ENCODE measurements at places on chromosomes 6 and 20.

DNA sequence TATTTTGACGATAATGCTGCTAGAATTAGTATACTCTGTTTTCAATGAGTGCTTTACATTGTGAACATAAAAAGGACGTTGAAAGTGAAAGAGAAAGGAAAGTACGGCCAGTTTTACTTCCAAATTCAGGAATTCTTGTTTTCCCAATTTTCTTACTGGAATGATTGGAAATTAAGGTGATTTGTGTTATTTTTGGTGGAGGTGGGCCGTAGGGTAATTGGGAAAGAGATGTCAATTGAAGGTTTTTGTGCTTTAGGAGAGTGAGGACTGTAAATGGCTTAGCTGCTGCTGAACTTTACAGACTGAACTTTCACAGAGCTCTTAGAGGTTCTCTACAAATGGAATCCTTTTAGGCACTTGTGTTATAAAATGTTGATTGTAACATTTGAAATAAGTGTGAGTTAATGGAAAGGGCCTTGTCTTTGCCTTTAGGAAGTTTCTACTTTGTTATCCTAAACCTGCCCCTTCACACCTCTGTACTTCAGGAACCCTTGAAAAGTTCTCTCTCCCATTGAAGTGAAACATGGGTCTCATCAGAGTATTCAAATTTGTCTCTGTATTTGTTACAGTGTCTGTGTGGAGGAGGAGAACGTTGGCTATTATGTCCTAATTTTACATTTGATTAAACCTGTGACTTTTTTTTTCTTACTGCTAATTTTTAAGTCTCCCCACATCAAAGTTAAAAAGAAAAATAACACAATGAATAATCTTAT lies 256.4 kb downstream of the ARID1B start:
- H3K4me3 ChIP-seq = peak overlapping the region; percentile 80
- ATAC-seq = peak; percentile 60
- no peaks in the 10 kb centered on the region for H3K36me3 ChIP-seq
- peak overlapping the region; percentile 79 for H3K27ac ChIP-seq
- no peaks in the 10 kb centered on the region for H3K27me3 ChIP-seq

DNA sequence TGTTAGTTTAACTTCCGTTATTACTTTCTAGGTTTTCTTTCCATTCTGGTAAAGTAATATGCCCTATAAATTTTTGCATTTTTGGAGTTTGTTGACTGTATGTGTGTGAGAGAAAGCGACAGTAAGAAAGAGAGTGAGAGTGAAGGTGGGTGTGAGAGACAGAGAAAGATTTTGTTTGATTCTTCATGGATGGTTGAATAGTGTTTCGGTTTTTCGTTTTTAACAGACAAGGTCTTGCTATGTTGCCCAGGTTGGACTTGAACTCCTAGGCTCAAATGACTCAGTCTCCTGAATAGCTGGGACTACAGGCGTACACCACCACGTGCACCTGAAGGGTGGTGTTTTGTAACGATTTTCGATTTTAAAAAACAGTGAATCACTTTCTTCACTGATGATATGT lies 329.1 kb upstream of the RUNX2 start:
- peak; percentile 41 for ATAC-seq
- peaks cover 18% of the 10 kb centered on the region for H3K4me1 ChIP-seq
- no peaks in the 10 kb centered on the region for H3K36me3 ChIP-seq
- no peak overlapping the region for H3K27ac ChIP-seq

DNA sequence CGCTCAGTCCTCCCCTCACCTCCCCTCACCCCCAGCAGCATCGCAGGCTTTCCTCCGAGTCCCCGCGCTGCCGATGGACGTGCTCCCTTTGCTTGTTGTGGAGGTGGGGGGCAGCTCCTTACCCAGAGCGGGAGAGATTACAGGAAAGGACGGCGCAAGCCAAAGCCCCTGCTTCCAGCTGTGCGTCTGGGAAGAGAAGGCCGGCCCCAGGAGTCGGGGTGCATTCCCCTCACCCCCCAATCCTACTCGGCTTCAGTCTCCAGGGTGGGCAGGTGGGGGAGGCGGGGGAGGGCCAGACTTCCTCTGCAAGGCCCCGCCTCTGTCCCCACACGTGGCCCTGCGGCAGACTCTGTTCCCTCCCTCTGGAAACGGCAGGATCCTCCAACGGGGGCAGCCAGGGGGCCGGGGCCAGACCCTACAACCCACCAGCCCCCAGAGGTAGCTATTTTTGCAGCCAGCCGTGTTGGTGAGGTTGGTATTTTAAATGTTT lies 43.6 kb downstream of the NTSR1 start:
- no peaks in the 10 kb centered on the region for H3K4me1 ChIP-seq
- no peak for ATAC-seq
- no peaks in the 10 kb centered on the region for H3K36me3 ChIP-seq
- H3K4me3 ChIP-seq = no peak overlapping the region
- H3K27ac ChIP-seq = no peak overlapping the region

DNA sequence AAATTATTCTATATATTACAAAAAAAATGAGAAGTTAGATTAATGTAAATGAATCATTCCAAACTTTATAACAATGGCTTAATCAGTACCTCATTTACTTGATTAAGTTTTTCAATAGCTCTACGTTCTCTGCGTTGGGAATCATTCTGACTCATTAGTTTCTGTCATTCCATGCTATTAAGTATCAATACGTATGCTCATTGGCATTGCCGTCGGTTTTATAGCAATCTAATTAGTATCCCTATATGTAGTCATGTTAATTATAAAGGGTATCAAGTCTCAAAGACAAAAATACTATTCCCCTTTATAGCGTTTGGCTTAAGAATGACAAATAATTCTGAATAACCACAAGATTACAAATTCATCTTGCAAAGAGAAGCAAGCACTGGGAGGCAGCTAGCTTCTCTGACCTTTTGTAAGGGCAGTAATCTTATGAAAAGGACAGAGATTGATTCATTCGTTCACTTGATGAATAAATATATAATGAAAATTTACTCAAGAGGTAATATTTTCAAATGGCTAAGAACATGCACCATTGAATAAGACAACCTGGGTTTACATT lies 41.8 kb downstream of the OLIG3 start:
- H3K36me3 ChIP-seq = no peaks in the 10 kb centered on the region
- no peak for ATAC-seq
- H3K4me3 ChIP-seq = no peak overlapping the region
- no peak overlapping the region for H3K27ac ChIP-seq

DNA sequence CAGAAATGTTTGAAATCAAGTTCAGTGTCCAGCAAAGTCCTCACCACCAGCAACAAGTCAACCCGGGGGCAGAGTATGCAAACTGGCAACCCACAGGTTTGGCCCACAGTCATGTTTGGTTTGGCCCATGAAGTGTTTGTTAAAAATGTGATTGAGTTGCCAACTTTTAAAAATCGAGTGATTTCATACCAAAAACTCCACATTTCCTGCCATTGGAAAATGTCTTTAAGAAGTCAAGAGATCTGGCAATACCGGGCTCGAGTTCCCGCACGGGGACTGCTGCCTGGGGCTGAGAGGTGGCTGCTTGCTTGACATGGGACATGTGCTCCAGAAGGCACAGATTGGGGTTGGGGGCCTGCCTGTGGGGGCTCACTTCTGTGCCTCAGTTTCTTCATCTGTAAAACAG lies 36.1 kb downstream of the PREX1 start:
- no peak overlapping the region for H3K4me3 ChIP-seq
- peaks cover 68% of the 10 kb centered on the region for H3K4me1 ChIP-seq
- no peaks in the 10 kb centered on the region for H3K27me3 ChIP-seq
- ATAC-seq = no peak
